ENCODE measurements at places on chromosomes 1 and 21.

GRCh38 chr1:14567056-14567455, 31.4 kb upstream of the KAZN start:
- DNase-seq, result no peak
- H3K36me3 ChIP-seq, result no peaks in the 10 kb centered on the region
- H3K4me3 ChIP-seq, result no peak overlapping the region
- no peaks in the 10 kb centered on the region for H3K4me1 ChIP-seq
- peaks cover 3% of the 10 kb centered on the region for H3K27me3 ChIP-seq

- no peak overlapping the region for H3K4me3 ChIP-seq
- no peaks in the 10 kb centered on the region for H3K4me1 ChIP-seq
- H3K27ac ChIP-seq, result no peak overlapping the region
- no peaks in the 10 kb centered on the region for H3K36me3 ChIP-seq
- DNase-seq, result no peak
- H3K27me3 ChIP-seq, result no peaks in the 10 kb centered on the region
Measured at GRCh38 chr1:155184835-155185782, 11.5 kb downstream of the TRIM46 start.

DNA sequence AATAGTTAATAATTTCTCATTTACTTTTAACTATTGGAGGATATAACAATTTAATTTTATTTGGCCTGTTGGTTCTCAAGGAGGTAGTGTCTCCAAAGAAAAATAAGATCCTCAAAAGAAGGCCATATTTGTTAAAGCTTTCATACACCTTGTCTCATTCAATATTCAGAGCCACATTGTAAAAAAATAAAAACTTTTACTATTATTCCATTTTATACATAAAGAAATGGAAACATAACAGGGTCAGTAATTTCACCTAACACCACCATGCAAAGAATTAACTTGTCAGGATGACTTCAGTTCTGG, 40.3 kb upstream of the KCTD3 start:
- H3K27me3 ChIP-seq, result no peaks in the 10 kb centered on the region
- no peaks in the 10 kb centered on the region for H3K4me1 ChIP-seq
- H3K4me3 ChIP-seq, result no peak overlapping the region
- no peaks in the 10 kb centered on the region for H3K36me3 ChIP-seq

- no peak for DNase-seq
- H3K4me3 ChIP-seq, result no peak overlapping the region
- peaks cover 4% of the 10 kb centered on the region for H3K36me3 ChIP-seq
- no peak overlapping the region for H3K27ac ChIP-seq
- no peaks in the 10 kb centered on the region for H3K27me3 ChIP-seq
Measured at GRCh38 chr1:168273575-168273974, 7.1 kb upstream of the TBX19 start.

DNA sequence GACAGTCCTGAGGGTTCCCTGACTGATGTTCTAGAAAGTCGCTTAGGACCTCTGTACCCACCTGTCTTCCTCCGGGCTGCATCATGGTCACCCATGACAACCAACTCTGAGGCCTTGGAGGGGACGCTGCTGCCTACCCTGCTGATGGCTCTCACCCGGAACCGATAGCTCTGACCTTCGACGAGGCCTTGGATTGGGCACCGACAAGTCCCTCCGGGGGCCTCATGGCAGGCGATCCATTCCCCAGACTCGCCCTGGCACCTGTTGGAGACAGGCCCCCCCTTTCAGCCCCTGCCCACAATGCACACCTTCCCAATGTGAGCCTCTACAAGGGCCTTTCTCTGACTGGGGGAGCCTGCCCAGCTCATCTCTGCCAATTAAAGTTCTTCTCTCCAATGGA, 21.2 kb downstream of the MYOM3 start:
- H3K4me1 ChIP-seq, result no peaks in the 10 kb centered on the region
- no peaks in the 10 kb centered on the region for H3K27me3 ChIP-seq
- DNase-seq, result no peak
- no peak overlapping the region for H3K27ac ChIP-seq
- H3K36me3 ChIP-seq, result no peaks in the 10 kb centered on the region

DNA sequence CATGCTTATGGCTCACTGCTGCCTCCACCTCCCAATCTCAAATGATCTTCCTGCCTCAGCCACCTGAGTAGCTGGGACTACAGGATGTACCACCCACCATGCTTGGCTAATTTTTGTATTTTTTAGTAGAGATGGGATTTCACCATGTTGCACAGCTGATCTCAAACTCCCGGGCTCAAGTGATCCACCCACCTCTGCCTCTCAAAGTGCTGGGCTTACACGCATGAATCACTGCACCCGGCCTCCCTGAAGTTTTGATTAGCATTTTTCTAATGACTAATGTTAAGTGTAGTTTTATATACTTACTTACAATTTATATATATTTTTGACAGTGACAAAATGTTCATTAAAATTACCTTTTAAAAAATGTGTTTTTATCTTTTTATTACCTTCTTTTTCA, 41.1 kb downstream of the ZNF678 start:
- H3K4me3 ChIP-seq, result no peak overlapping the region
- H3K27ac ChIP-seq, result no peak overlapping the region
- H3K4me1 ChIP-seq, result no peaks in the 10 kb centered on the region
- H3K27me3 ChIP-seq, result no peaks in the 10 kb centered on the region

DNA sequence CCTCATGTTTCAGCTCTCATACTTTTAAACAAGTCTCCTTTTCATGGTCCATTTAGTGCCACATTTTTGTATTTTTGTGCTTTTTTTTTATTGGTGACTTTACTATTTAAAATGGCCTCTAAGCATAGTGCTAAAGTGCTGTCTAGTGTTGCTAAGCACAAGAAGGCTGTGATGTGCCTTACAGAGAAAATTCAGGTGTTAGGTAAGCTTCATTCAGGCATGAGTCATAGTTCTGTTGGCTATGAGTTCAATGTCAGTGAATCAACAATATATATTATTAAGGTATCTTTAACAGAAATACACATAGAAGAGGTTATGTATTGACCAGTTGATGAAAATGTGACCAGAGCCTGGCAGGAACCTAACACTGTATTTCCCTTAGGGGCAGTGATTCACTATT, 12.8 kb upstream of the FUBP1 start:
- no peak overlapping the region for H3K27ac ChIP-seq
- H3K4me3 ChIP-seq, result no peak overlapping the region
- DNase-seq, result no peak
- peaks cover 11% of the 10 kb centered on the region for H3K4me1 ChIP-seq

GRCh38 chr1:178649582-178650350, 75.3 kb upstream of the RALGPS2 start:
- H3K27ac ChIP-seq, result no peak overlapping the region
- H3K4me3 ChIP-seq, result no peak overlapping the region
- H3K36me3 ChIP-seq, result no peaks in the 10 kb centered on the region
- H3K4me1 ChIP-seq, result no peaks in the 10 kb centered on the region

DNA sequence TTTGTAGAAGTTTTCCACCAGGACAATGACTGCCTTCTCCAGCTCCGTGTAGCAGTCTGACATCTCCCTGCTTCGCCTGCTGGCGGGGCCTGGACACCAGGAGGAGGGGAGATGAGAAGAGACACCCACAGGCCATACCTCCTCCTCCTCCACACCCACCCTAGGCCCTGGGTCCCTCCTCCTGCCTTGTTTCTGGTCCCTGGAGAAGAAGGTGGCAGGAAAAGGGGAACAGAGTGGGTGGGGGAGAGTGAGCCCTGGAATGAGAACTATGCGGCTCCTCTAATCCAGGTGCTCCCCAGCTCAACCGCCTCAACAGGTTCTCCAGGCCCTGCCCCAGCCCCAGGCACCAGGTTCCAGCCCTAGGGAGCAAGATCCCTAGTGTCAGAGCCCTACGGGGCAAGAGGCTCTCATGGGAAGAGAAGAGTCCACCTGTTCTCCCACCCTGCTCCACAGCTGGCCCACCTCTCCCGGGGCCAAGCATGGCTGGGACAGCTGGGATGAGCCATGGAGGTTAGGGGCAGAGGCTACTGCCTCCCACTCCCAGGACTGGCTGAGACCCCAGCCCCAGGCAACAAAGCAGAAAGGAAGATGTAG, 4.8 kb downstream of the S100A16 start:
- peak overlapping the region; percentile 95 for H3K27ac ChIP-seq
- peak overlapping the region; percentile 50 for H3K4me3 ChIP-seq
- H3K4me1 ChIP-seq, result no peaks in the 10 kb centered on the region
- peaks cover 32% of the 10 kb centered on the region for H3K36me3 ChIP-seq
- no peaks in the 10 kb centered on the region for H3K27me3 ChIP-seq

DNA sequence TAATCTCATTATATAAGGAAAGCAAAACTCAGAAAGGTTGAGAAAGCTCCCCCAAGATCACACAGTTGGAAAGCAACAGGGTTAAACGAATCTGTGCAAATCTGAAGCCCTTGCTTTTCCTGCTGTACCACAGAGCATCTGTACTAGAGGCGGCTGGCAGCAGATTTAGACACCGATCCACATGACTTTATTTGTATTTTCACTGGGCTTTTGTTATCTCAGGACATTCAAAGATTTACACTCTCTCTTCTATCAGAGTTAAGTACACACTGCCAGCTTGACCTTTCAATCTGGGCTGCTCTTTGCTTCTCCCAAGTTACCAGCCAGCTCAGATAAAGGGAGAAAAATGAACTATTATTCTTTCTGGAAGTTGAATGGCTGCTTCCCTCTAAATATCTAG, 146.6 kb downstream of the FAM78B start:
- H3K27ac ChIP-seq, result no peak overlapping the region
- no peak for DNase-seq
- H3K36me3 ChIP-seq, result no peaks in the 10 kb centered on the region
- H3K4me3 ChIP-seq, result no peak overlapping the region
- no peaks in the 10 kb centered on the region for H3K4me1 ChIP-seq

- H3K27me3 ChIP-seq, result no peaks in the 10 kb centered on the region
- H3K36me3 ChIP-seq, result no peaks in the 10 kb centered on the region
- H3K4me1 ChIP-seq, result no peaks in the 10 kb centered on the region
Measured at GRCh38 chr1:53905509-53905908, 11.5 kb downstream of the DIO1 start.

- no peaks in the 10 kb centered on the region for H3K36me3 ChIP-seq
- no peaks in the 10 kb centered on the region for H3K27me3 ChIP-seq
- no peak overlapping the region for H3K4me3 ChIP-seq
- no peak overlapping the region for H3K27ac ChIP-seq
Measured at GRCh38 chr1:117003223-117003875, 1.8 kb downstream of the CD101 start.

DNA sequence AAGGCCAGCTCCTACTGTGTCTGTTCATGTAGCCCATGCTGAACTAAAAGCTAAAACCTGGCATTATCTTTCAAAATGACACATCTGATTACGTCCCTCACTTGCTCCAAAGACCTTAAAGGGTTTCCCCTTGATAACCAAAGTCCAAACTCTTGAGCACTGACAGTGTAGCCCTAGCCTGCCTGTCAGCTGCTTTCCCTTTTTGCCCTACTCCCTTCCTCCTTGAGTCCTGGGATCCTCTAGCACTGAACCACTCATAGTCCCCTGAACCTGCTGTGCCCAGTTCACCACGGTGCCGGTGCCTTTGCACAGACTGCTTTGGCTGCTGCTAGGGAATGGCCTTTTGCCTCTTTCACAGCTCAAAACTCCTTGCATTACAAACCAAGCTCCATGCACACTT, 67.5 kb downstream of the PLXNA2 start:
- no peak for DNase-seq
- H3K4me1 ChIP-seq, result no peaks in the 10 kb centered on the region
- H3K36me3 ChIP-seq, result no peaks in the 10 kb centered on the region
- no peak overlapping the region for H3K4me3 ChIP-seq
- H3K27me3 ChIP-seq, result no peaks in the 10 kb centered on the region

- H3K27ac ChIP-seq, result no peak overlapping the region
- no peak overlapping the region for H3K4me3 ChIP-seq
- H3K27me3 ChIP-seq, result no peaks in the 10 kb centered on the region
- H3K36me3 ChIP-seq, result peaks cover 59% of the 10 kb centered on the region
- peaks cover under 1% of the 10 kb centered on the region for H3K4me1 ChIP-seq
Measured at GRCh38 chr1:27106561-27107323, 48.2 kb downstream of the SLC9A1 start.

DNA sequence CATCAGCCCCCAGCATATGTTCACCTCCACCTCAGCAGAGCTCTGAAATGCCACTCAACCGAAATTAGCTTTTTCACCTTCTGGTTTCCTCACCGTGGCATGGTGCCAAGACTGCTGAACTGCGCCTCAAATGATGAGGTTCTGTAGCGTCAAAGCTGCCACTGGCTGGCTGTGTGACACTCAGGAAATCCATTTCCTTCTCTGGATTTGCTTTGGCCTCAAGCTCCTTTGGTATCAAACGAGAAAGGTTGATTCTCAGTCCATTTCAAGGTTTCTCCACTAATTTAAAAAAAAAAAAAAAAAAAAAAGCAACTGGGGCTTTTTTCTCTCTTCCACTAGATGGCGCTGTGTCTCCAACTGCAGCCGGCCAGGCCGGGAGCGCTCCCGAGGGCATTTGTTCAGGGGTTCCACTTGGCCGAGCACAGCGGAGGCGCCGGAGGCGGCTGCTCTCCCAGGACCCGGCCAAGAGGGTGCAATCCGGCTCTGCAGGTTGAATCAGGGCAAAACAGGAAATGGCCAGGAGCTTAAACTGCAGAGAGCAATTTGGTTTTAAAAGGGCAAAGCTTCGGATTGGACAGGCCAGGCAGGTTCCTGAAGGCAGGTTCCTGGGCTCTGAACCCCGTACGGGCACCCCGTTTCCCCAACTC, 26.5 kb upstream of the PLA2G2C start:
- no peak overlapping the region for H3K27ac ChIP-seq
- no peaks in the 10 kb centered on the region for H3K27me3 ChIP-seq
- peaks cover 4% of the 10 kb centered on the region for H3K4me1 ChIP-seq
- no peaks in the 10 kb centered on the region for H3K36me3 ChIP-seq
- no peak overlapping the region for H3K4me3 ChIP-seq
- peak; percentile 34 for DNase-seq

GRCh38 chr1:214075999-214076707, 88.4 kb downstream of the PROX1 start:
- no peak overlapping the region for H3K27ac ChIP-seq
- no peak overlapping the region for H3K4me3 ChIP-seq
- peaks cover 6% of the 10 kb centered on the region for H3K27me3 ChIP-seq
- no peak for DNase-seq
- H3K4me1 ChIP-seq, result no peaks in the 10 kb centered on the region

- no peaks in the 10 kb centered on the region for H3K36me3 ChIP-seq
- H3K4me1 ChIP-seq, result no peaks in the 10 kb centered on the region
- H3K27me3 ChIP-seq, result no peaks in the 10 kb centered on the region
Measured at GRCh38 chr1:15755646-15756040, 3.0 kb upstream of the FBLIM1 start.

DNA sequence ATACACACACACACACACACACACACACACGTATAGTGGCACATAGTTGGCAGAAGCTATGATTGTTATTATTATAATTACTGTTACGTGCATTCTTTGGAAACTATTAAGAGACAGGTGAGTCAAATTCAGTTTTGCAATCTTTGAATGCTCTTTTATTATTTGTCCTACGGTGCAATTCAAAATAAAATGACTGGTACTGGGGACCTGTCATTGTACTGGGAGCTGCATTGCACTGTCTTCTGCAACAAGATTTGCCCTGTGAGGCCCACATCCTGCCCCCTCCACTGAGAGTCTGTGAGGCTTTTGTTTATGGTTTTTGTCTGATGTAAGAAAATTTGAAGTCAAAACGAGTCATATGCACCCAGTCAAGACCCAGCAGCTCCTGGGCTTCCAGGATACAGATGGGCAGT, 1.9 kb downstream of the LY9 start:
- no peak for DNase-seq
- no peak overlapping the region for H3K4me3 ChIP-seq
- no peak overlapping the region for H3K27ac ChIP-seq

GRCh38 chr1:234292548-234292947, 80.7 kb upstream of the COA6 start:
- no peak overlapping the region for H3K27ac ChIP-seq
- peaks cover 21% of the 10 kb centered on the region for H3K27me3 ChIP-seq
- no peak for DNase-seq
- no peak overlapping the region for H3K4me3 ChIP-seq
- no peaks in the 10 kb centered on the region for H3K36me3 ChIP-seq
